ENCODE measurements at places on chromosomes 2 and 18.

DNA sequence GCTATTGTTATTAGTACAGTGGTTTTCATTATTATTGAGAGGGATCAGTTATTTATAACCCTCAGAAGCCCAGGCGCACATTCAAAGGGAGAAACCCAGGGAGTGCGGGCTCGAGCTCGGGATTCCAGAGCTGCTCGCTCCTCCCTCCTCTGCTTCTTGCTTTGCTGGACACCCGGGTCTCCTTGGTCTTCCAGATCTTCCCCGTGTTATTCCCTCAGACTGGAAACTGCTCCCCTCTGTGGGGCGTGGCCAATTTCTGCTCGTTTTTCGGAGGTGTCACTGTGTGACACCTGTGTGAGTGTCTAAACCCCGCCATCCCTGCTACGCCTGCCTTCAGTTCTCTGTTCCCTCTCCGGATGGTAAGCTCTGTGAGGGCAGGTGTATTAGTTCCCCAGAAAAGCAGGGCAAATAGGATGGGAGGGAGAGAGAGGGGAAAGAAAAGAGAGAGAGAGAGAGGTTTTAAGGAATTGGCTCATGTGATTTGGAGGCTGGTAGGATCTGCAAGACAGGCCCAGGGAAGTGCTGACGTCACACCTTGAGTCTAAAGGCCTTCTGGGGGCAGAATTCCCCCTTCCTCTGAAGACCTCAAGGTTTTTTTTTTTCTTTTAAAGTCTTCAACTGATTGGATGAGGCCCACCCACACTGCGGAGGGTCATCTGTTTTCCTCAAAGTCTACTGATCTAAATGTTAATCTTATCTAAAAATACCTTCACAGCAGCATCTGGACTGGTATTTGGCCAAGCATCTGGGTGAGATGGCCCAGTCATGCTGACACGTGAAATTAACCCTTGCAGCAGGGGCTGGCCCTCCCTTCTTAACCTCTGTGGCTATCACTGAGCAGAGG is 457.3 kb upstream of the ID2 start:
- DNase-seq, result no peak

- no peak for DNase-seq
Observed at GRCh38 chr2:29017716-29018435, 36.8 kb downstream of the TOGARAM2 start.

DNA sequence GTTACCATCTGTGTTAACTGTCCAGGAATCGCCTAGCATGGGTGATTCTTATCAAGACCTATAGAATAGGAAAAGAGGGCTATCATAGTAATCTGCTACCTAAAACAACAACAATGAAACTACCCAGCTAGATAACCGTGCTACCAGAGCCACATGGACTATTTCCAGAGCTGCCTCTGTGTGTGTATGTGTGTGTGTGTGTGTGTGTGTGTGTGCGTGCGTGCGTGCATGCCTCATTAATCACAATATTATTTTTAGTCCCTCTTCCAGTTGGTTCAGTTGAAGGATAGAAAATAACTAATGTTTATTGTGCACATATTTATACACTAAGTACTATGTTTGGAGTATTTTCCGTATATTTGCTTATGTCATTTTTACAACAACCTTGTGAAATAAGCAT is 201.1 kb downstream of the SP3 start:
- DNase-seq, result no peak

DNA sequence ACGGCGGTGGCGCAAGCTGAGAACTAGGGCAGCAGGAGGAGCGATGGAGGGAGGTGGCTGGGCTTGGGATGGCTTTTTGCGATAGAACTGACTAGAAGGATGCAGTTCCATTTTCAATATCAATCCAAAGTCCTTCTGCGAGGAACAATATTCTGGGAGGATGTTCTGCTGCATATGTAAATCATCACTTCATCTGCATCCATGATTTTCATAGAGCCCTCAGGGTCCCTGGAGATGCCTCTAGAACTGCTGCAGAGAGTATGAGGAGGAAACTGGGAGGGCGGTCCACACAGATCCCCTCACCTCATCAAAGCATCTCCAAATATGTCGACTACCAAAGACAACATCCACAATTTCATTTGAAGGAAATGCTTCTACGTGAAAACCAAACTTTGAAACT is 20.8 kb downstream of the CACNB4 start:
- no peak for DNase-seq

GRCh38 chr2:19125901-19126680 is 232.3 kb downstream of the OSR1 start:
- DNase-seq, result no peak

GRCh38 chr2:201558665-201559064 is 84.6 kb downstream of the TMEM237 start:
- DNase-seq, result no peak

GRCh38 chr2:200586644-200586975 is 796 bp downstream of the AOX1 start:
- DNase-seq, result no peak

DNA sequence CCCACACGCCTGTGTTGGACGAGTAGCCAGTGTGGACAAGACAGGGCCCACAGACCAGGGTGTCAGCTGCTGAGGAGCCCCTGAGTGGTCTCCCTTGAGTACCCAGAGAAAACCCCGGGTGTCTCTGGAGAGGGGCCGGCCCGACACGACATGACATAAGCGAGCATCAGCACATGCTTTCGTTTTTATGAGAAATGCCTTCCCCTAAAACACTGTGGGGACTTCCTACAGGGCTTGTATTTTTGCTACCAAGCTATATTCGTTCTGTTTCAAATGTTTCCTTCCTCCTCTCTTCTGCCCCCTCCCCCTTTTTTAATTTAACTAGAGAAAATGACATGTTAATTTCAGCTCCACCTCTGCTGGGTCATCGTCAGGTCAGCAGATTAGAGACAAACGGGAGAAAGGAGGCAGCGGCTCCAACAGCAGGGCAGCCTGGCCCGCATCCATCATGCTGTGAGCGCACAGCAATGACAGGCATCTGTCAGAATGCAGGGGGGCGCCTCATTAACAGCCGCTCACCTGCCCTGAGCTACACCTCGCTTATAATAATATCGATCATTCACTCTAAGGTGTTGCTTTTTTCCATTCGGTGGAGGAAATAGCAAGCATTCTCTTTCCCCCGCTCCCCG is 286.2 kb downstream of the ZNF516 start:
- DNase-seq, result no peak

DNA sequence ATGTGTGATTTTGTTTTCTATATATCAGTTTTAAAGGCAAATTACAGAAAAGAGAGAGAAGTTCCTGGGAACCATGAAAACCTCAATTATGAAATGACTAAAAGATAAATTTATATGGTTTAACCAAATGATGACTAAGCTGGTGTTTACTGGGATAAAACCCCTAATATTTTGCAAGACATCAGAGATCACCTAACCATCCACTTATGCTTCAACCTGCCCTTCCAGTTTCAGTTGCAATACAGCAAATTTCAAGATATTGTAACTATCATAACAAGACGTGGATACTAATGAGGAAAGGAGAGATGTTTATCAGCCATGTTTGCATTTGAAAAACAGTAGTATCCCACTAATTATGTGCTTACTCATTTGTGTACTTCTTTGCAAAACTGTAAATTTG is 108.2 kb downstream of the GAREM1 start:
- DNase-seq, result no peak

Measured in GDM1 (cell line).